ENCODE measurements at places on chromosomes 3 and 15. TPM values are rescaled to one million over a fixed set of nuclear protein-coding genes. Genes with fewer than 3 reads are reported as not detected.

- peaks cover 7% of the 10 kb centered on the region for H3K36me3 ChIP-seq
- DNase-seq: peak; percentile 68
- H3K4me1 ChIP-seq: peaks cover 12% of the 10 kb centered on the region
- H3K4me3 ChIP-seq: no peak overlapping the region
- H3K27ac ChIP-seq: no peak overlapping the region
Observed at GRCh38 chr3:197181741-197182140, 116.7 kb downstream of the DLG1 start.

The PCBP4 gene
- total RNA-seq: 26.4 TPM

The KBTBD13 gene
- not detected for total RNA-seq

GRCh38 chr3:186939536-186939935, 9.2 kb downstream of the ST6GAL1 start:
- peaks cover 18% of the 10 kb centered on the region for H3K36me3 ChIP-seq
- no peak overlapping the region for H3K27ac ChIP-seq
- H3K4me1 ChIP-seq: no peaks in the 10 kb centered on the region
- no peak overlapping the region for H3K4me3 ChIP-seq
- H3K27me3 ChIP-seq: no peaks in the 10 kb centered on the region

The CCR3 gene
- not detected for total RNA-seq

The WDR93 gene
- 0.47 TPM for total RNA-seq

DNA sequence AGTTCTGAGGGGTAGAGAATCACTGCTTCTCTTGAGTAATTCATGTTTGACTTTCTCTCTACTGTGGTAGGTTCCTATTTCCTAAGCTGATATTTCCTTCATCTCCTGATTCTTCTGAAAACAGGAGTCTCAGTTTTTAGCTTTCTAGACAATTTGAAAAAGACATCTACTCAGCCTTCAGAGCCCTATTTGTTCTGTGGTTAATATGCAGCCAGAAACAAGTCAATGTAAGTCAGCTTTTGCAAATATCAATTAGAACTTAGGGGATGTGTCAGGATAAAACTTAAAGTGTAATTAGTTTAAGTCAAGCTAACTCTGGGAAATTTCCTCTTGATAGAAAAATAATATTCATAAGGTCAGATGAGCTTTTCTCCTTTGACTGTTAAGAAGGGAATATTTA, 21.7 kb upstream of the HACD2 start:
- DNase-seq: no peak
- H3K36me3 ChIP-seq: peaks cover 6% of the 10 kb centered on the region
- H3K4me1 ChIP-seq: peaks cover 25% of the 10 kb centered on the region
- no peaks in the 10 kb centered on the region for H3K27me3 ChIP-seq
- H3K4me3 ChIP-seq: no peak overlapping the region
- peak overlapping the region; percentile 96 for H3K27ac ChIP-seq

GRCh38 chr15:60416484-60416883, 18.7 kb upstream of the ANXA2 start:
- H3K4me3 ChIP-seq: no peak overlapping the region
- peaks cover 6% of the 10 kb centered on the region for H3K36me3 ChIP-seq
- no peaks in the 10 kb centered on the region for H3K27me3 ChIP-seq
- H3K27ac ChIP-seq: no peak overlapping the region
- peaks cover 29% of the 10 kb centered on the region for H3K4me1 ChIP-seq
- DNase-seq: no peak

DNA sequence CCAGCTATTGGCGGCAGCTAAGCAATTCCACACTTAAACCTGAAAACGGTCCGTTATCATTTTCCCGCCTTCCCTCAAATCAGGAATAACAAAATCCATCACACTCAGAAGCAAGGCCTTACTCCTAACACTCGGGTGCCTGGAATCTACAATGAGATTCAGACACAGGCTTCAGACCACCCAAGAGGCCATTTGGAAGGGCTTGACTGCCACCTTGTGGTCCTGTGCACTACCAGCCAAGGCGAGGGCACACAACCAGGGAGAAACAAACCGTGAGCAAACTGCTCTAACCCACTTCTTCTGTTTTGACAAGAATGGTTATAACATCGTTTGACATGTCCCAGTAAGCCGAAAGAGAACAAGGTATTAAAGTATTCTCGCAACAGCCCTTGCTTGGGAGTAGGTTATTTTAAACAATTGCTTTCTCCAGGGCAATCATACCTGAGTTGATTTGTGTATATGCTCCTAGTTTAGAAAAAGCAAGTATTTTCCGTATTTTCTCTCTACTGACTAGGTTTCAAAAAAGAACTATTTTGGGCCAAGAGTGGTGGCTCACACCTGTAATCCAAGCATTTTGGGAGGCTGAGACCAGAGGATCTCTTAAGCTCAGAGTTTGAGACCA, 40.1 kb upstream of the TAFA4 start:
- H3K36me3 ChIP-seq: peaks cover 29% of the 10 kb centered on the region
- H3K4me3 ChIP-seq: no peak overlapping the region
- DNase-seq: peak; percentile 63
- H3K27me3 ChIP-seq: peaks cover 39% of the 10 kb centered on the region

DNA sequence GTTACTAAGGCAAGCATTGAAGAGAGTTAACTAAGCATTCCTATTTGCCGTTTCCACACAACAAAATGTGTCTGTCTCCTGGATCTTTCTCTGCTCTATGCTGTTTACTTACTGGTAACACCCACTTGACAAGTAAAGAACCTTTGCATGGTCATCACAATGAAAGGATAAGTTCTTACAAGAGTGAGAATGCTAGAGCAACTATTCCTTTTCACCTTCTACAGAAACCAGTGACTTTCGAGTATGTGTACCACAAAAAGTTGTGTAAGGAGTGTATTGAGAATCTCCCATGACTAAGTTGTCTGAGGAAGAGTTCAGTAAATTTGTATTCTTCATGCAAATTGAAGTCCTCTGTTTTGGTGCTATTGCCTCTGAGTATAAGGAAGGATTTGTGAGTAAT, 10.8 kb downstream of the TIPARP start:
- peak; percentile 42 for DNase-seq
- peak overlapping the region; percentile 87 for H3K27ac ChIP-seq
- peak overlapping the region; percentile 59 for H3K4me3 ChIP-seq
- no peaks in the 10 kb centered on the region for H3K27me3 ChIP-seq
- H3K4me1 ChIP-seq: peaks cover 54% of the 10 kb centered on the region

The FETUB gene
- total RNA-seq: 0.47 TPM

The ZSCAN2 gene
- 4.3 TPM for total RNA-seq

- H3K4me3 ChIP-seq: no peak overlapping the region
- no peaks in the 10 kb centered on the region for H3K27me3 ChIP-seq
- DNase-seq: no peak
- no peak overlapping the region for H3K27ac ChIP-seq
Observed at GRCh38 chr15:63395730-63396151, 14.1 kb upstream of the CA12 start.

The P2RY12 gene
- not detected for total RNA-seq

DNA sequence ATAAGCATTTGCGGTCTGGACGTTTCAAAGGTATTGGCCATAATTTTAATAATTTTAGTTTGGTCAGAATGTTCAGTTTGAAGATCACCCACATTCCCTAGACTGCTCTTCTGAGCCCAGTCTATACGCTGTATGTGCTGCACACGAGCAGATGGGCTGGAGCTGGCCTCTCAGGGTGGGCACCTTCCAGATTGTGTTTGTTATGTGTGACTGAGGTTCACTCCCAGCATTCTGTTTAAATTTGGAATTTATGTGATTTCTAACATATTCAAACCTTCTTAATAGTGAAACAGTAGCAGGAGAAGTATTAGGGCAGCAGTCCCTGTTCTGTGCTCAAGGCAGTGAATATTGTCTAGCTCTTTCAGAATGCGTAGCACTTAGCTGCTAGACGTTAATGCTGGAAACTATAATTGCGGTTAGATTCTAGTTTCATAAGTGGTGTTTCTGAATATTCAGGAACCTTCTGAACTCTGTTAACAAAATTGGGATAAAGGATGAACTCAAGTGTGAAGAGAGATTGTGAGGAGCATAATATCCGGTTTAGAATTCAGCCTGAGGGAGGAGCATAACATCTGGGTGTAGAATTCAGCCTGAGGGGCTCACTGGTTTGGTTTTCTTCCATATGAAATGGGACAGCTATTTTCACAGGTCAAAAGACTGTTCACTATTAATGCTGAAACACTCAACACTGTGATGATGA, 68.6 kb upstream of the RPL35A start:
- no peaks in the 10 kb centered on the region for H3K4me1 ChIP-seq
- H3K4me3 ChIP-seq: no peak overlapping the region
- no peak for DNase-seq
- no peaks in the 10 kb centered on the region for H3K27me3 ChIP-seq

DNA sequence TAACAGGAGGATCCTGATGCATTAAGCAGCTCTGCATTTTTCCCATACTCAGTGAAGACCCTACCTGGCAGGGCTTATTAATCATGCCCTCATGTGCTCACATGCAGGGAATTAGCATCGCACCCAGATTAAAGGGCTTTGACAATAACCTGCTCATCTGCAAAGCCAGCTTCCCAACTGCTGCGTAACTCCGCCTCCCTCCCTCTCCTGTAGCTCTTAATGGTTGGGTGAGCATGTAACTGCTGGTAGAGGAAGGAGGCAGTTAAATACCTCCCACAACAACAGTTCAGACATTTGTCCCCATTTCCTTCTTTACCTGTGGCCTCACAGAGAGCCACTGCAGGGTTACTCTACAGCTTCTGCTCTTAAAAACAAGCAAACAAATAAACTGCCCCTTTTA, 203.6 kb upstream of the WNT5A start:
- no peaks in the 10 kb centered on the region for H3K36me3 ChIP-seq
- H3K27me3 ChIP-seq: no peaks in the 10 kb centered on the region
- no peak for DNase-seq
- H3K4me3 ChIP-seq: no peak overlapping the region
- H3K27ac ChIP-seq: no peak overlapping the region

GRCh38 chr3:10471054-10471688, 34.2 kb downstream of the ATP2B2 start:
- peaks cover 45% of the 10 kb centered on the region for H3K27me3 ChIP-seq
- no peaks in the 10 kb centered on the region for H3K4me1 ChIP-seq
- no peak overlapping the region for H3K27ac ChIP-seq
- H3K4me3 ChIP-seq: no peak overlapping the region

- H3K4me3 ChIP-seq: no peak overlapping the region
- no peak for DNase-seq
- no peaks in the 10 kb centered on the region for H3K27me3 ChIP-seq
- no peaks in the 10 kb centered on the region for H3K36me3 ChIP-seq
- no peaks in the 10 kb centered on the region for H3K4me1 ChIP-seq
Observed at GRCh38 chr3:107837895-107838612, 252.8 kb downstream of the CD47 start.

The EXD1 gene
- total RNA-seq: 0.37 TPM

The FAM43A gene
- total RNA-seq: 1.3 TPM

The XCR1 gene
- total RNA-seq: not detected

The AMT gene
- 4.9 TPM for total RNA-seq

DNA sequence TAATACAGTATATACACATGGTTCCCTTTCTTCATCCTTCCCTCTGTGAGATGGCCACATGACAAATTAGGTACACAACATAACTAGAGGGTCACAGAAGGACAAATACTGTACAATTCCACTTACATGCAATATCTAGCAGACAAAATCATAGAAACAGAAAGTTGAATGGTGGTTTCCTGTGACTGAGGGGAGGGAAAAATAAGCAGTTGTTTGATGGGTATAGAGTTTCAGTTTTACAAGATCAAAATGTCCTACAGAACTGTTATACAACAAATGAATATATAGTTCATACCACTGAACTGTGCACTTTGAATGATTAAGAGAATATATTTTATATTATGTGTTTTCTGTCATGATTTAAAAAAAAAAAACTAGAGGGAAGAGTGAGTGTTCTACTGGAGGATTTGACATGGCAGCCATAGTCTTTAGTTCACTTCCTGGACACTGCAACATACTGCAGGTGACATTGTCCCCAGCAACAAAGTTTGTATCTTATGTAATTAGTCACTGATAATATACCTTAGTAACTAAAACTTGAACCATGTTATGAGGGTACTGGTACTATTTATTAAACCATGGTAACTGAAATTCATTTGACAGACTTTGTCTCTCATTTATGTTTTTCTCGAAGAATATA, 37.2 kb downstream of the CCDC54 start:
- no peaks in the 10 kb centered on the region for H3K36me3 ChIP-seq
- DNase-seq: no peak
- H3K4me3 ChIP-seq: no peak overlapping the region

- peak overlapping the region; percentile 40 for H3K27ac ChIP-seq
- H3K36me3 ChIP-seq: peaks cover 6% of the 10 kb centered on the region
- no peaks in the 10 kb centered on the region for H3K27me3 ChIP-seq
- H3K4me3 ChIP-seq: no peak overlapping the region
Observed at GRCh38 chr3:72343078-72343477, 505.2 kb downstream of the SHQ1 start.

GRCh38 chr3:61914276-61914675, 352.9 kb downstream of the PTPRG start:
- no peaks in the 10 kb centered on the region for H3K27me3 ChIP-seq
- peaks cover 14% of the 10 kb centered on the region for H3K4me1 ChIP-seq
- H3K36me3 ChIP-seq: peaks cover 20% of the 10 kb centered on the region
- DNase-seq: no peak
- H3K4me3 ChIP-seq: no peak overlapping the region

Measured in MCF 10A (cell line).